Neural crest cell (in vitro differentiated cells): ENCODE measurements at places on chromosomes 11 and 22. TPM values are rescaled to one million over a fixed set of nuclear protein-coding genes. Genes with fewer than 3 reads are reported as not detected.

Gene PLAAT4
- not detected in 2 replicates for total RNA-seq

- no peaks in the 10 kb centered on the region for H3K4me1 ChIP-seq
- no peak overlapping the region for H3K27ac ChIP-seq
- H3K4me3 ChIP-seq, result no peak overlapping the region
- no peaks in the 10 kb centered on the region for H3K36me3 ChIP-seq
Observed at GRCh38 chr11:107268977-107269376, 188.6 kb downstream of the CWF19L2 start.

DNA sequence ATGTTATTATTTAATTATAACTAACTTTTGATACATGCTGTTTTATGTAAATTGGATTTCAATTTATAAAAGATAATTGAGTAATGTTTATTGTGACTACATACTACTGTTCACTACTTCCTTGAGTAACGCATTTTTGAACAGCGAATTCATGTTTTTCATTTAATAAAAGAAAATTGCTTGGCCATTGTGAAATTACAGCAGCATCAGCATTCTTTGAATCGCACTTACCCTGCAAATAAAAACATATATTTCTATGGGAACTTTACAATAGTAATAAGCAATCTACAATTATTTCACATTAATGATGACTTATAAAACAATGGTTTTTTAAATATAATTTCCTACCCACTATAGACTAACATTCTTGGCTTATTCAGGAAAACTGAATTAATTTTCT lies 20.3 kb downstream of the OR5J2 start:
- no peak for DNase-seq
- no peaks in the 10 kb centered on the region for H3K27me3 ChIP-seq
- no peaks in the 10 kb centered on the region for H3K4me1 ChIP-seq
- no peak overlapping the region for H3K27ac ChIP-seq

DNA sequence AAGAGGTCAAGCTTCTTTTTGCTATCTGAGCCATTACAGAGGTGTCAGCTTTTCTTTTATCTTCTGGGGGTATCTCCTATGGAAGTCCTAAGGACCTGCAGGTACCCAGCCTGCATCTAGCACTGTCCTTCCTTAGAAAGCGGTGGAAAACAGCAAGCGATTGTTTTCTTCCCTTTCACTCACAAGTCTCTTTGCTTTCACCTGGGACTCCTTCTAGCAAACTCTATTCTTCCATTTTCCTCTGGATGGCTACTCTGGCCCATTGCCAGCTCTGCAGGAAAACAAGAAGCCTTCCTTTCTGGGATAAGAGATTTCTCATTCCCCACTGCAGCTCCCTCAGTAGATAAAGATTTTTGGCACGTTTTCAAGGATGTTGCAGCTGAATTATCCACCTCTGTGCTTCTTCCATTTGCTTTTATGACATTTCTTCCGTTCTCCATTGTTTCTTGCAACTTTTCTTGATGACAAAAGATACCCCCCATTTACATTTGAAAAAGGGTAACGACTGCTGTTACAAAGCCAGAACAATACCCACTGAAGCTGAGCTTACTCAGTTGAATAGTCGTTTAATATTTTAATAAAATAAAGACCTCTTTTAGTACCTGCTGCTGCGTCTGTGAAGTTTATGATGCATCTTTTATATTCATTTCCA lies 40.2 kb upstream of the BDNF start:
- no peak for DNase-seq
- H3K4me3 ChIP-seq, result no peak overlapping the region
- peaks cover 33% of the 10 kb centered on the region for H3K27me3 ChIP-seq
- peaks cover 9% of the 10 kb centered on the region for H3K4me1 ChIP-seq
- no peaks in the 10 kb centered on the region for H3K36me3 ChIP-seq
